ENCODE measurements at places on chromosomes 13 and 19.

GRCh38 chr13:40063278-40063698, 407.8 kb downstream of the COG6 start:
- DNase-seq = peak; percentile 59

DNA sequence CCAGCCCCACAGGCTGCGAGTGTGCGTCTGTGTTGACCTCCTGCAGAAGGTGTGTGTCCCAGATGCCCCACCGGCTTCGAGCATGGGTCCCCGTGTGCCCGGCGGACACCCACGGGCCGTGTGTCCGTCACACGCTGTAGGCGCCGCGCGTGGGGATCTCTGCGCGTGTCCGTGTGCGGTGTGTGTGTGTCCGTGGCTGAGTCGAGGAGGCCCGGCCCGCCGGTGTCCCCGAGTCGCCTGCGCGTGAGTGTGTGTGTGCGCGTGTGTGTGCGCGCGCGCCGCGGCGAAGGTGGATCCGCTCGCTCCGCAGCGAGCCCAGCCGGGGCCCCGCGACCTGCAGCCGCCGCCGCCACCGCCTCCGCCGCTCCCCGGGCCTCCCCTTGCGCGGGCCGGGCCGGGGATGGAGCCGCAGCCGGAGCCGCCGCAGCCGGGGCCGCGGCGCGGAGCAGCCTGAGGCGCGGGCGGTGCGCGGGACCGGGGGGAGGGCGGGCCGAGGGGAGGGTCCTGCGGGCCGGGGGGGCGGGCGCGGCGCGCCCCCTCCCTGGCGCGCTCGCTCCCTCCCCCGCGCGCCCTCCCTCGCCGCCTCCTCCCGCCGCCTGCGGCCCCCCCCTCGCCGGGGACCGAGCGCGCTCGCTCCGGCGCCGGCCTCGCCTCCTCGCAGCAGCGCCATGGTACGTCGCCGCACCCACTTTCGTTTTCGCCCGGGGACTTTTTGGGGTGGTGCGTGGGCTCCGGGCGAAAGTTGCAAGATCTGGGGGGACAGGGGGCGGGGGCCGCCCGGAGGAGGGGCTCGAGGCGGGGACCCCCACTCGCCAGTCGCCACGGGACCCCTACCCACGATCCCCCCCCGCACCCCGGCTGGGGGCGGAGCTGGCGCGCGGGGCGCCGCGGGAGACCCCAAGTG, 7.1 kb upstream of the NFIC start:
- peak; percentile 65 for DNase-seq

GRCh38 chr13:39780711-39781110, 125.2 kb downstream of the COG6 start:
- DNase-seq = no peak

- no peak for DNase-seq
Measured at GRCh38 chr19:16627193-16627927, 644 bp downstream of the MED26 start.

DNA sequence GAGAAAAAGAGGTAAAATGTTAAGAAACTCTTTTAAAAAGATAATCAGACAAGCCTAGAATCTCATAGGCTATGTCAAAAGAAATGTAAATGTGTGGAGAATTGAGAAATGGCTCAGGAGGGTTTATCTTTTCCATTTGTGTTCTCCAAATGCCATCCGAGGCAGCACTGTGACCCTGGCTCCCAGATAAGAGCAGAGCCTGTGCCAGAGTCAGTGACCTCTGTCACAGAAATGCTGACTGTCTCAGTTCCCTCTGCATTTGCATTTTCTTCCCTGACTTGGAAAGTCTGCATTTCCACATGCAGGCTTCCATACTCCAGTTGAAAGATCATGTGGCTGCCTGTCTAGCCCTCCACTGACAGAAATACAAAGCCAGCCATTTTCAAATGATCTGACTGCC, 42.0 kb downstream of the SERTM1 start:
- DNase-seq = no peak

- no peak for DNase-seq
Measured at GRCh38 chr13:74306496-74306895, 172.3 kb upstream of the KLF12 start.

DNA sequence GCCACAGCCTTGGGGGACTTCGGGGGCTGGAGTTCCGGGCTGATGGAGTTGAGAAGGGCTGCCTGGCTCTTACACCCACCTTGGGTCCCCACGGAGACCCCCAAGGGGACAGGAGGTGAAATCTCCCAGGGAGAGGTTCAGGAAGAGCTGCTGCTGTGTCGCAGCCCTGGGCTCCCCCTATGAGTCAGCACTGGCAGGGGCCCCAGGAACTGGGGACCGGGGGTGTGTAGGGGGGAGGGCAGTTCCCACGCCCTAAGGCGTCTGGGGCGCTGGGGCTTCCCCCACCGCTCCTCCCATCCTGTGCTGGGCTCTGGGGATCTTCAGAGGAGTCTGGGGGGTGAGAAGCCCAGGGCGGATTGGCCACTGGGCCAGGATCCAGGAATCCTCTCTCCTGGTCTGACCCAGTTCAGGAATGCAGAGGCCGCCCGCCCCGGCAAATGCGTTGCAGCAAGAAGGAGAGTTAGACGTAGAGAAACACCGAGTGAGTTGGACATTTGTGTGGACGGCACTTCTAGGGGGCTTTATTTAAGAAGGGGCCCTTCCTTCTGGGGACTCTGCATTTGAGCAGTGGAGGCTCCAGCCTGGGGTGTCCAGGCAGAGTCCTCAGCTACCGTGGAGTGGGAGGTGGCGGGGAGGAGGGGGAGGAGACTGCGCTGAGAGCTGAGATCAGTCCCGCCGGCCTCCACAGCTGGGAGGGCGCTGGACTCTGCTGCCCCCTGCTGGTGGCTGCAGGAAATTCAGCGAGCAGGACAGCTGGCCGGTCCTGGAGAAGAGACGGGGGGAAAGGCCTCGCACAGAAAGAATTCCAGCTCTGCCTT, 15.0 kb upstream of the NANOS3 start:
- peak; percentile 97 for DNase-seq

- peak; percentile 44 for DNase-seq
Measured at GRCh38 chr19:35044317-35045117, 3.0 kb downstream of the HPN start.

DNA sequence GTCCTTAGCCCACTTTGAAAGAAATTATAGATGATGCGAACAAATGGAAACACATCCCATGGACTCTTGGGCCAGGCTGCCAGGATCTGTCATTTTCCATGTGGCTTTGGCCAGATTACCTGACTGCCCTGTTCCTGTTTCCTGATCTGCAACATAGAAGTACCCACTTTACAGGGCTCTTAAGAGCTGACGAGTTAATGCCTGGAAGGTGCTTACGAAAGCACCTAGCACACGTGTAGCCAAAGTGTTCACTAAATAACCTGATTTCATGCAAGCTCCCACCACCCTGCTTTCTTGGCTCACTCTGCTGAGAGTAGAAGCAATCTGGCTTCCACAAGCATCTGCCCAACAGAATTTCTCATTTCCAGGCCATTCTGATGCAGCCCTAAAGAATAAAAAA, 575.2 kb downstream of the MYO16 start:
- DNase-seq = no peak

- no peak for DNase-seq
Measured at GRCh38 chr13:40470660-40471059, 195.8 kb downstream of the FOXO1 start.

GRCh38 chr13:45784755-45785675, 66.5 kb downstream of the SIAH3 start:
- no peak for DNase-seq

GRCh38 chr13:51033421-51034185, 77.5 kb downstream of the C13orf42 start:
- DNase-seq = no peak

GRCh38 chr13:18959229-18959628, 222.4 kb downstream of the TUBA3C start:
- no peak for DNase-seq

DNA sequence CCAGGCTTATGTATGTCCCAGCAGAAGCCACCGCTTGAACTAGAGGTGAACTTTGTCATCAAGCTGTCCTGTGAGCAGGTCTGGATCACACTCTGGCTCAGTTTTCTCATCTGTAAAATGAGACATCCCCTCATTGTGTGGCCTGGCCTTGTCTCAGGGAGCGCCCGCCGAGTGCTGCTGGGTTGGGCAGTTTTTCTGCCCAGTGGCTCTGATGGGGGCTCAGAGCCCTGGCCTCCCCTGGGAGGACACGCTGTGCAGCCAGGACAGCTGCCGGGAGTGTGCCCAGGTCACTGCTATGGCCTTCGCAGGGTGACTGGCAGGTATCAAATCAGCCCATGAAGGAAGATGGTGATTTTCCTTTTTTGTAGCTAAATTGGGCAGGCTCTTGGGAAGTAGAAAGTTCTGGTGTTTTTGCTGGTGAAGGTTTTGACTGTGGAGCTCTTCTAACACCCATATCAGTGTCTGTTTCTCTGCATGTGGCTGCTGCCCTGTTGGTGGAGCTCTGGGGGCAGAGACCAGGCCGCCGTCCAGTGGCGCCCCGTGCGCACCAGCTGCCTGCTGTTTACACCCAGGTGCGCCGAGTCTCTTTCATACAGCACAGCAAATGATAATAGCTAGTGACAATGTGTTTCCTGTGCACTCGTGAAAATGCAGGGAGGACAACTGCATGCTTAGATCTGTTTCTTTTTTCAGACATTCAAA, 40.8 kb downstream of the SLC7A9 start:
- DNase-seq = no peak

- no peak for DNase-seq
Measured at GRCh38 chr13:76148374-76148773, 512.2 kb downstream of the LMO7 start.

GRCh38 chr19:1782521-1782920, 29.2 kb downstream of the ONECUT3 start:
- no peak for DNase-seq

DNA sequence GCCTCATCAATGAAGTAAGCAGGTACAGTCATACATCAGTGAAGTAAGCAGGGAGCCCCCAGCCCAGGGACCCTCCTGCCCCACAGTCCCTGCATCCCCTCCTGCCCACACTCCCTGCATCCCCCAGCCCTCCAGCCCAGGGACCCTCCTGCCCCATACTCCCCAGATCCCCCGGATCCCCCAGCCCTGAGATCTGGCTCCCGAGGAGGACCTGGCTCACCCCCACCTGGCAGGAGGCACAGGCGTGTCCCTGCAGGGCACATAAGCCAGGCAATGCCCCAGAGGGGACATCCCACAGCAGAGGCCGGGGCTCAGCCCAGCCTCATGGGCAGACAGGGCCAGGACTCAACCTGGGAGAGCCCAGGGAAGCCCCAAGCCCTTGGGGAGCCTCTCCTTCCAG, 53.6 kb upstream of the TPM4 start:
- DNase-seq = no peak

GRCh38 chr13:97367016-97367822, 66.8 kb upstream of the RAP2A start:
- DNase-seq = peak; percentile 4

DNA sequence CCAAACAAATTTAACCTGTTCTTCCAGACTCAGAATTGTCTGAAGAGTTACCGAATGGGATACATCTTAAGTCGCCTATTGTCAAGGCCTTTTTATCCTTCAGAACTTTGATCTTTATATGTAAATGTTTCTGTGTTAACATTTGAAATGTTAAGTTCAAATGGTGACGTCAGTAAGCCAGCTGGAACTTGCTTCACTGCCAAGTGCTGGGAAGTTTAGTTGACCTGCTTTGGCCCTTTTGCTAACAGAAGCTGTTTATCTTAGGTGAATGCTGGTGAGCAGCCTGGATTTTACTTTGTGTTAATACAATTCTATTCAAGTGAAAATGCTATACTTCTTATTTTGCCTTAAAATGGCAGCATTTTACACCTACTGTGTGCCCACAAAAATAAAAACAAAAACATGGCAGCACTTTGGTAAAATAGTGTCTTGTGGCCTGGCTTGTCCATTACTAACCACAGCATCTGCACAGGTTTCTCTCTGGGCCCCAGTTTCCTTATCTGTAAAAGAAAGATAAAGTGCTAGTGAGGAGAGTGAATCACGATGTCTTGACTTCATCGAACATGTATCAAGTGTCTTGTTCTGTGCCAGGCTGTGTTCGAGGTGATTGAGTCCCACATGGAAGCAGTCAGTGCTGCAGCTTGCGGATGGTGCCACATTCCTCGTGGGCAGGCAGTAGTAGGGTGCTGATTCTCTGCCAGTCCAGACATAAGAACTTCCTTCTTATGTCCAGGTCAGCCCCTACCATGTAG, 2.2 kb downstream of the NAXD start:
- peak; percentile 18 for DNase-seq

- no peak for DNase-seq
Measured at GRCh38 chr19:32816555-32817099, 52.9 kb downstream of the SLC7A9 start.

DNA sequence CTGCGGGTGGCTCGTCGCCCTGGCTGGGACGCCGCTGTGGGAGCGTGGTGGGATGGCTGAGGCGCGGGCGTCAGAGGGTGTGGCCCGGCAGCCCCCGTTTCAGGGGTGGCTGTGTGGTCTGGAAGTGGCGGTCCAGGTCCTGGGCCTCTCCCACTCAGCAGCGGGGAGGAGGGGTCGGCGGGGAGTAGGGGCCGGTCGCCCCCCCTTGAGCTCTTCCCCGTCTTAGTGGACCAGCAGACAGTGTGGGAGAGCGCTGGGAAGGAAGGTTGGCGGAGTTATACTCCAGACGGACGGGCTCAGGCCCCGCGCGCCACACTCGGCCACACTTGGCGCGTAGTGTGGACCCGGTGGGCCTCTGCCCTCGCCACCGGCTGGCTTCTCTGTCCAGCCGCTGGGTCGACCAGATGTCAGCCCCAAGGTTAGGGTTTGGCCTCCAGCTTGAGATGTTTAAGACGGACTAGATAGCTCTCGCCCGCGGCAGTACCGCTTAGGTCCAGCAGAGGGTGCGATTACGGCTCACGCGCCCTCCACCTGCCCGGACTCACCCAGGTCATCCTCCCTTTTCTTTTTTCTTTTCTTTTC, 21.7 kb upstream of the ZNF429 start:
- DNase-seq = no peak

GRCh38 chr19:16160943-16161560, 12.3 kb downstream of the CIB3 start:
- peak; percentile 79 for DNase-seq

DNA sequence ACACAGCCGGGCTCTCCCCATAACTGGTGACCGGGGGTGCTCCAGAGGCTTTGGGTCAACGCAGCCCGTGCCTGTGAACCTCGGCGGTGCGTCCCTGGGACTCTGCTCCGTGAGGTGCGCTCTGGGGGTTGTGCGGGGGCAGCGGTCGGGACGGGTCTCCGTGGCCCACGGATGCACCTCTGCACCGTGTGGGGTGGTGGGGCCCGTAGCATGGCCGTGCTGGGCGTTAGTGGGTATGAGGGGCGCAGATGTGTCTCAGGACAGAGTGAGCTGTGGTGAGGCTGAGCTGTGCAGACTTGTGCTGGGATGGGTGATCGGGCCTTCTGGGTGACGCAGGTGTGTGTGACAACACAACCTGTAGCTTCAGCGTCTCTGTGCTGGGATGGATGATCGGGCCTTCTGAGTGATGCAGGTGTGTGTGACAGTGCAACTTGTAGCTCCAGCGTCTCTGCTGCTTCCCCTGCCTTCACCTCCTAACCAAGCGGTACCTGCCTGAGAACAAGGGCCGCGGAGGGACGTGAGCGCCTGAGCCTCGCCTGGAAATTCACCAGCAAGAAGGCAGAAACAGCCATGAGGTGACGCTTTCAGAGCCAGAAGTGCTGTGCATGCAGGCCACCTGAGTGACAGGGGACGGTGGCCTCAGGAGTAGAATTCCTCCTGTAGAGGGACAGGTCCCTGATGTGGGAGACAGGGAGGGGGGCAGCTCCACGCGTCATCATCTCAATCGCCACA, 599 bp downstream of the ZNF331 start:
- no peak for DNase-seq
